ENCODE measurements at places on chromosomes 1 and 21.

DNA sequence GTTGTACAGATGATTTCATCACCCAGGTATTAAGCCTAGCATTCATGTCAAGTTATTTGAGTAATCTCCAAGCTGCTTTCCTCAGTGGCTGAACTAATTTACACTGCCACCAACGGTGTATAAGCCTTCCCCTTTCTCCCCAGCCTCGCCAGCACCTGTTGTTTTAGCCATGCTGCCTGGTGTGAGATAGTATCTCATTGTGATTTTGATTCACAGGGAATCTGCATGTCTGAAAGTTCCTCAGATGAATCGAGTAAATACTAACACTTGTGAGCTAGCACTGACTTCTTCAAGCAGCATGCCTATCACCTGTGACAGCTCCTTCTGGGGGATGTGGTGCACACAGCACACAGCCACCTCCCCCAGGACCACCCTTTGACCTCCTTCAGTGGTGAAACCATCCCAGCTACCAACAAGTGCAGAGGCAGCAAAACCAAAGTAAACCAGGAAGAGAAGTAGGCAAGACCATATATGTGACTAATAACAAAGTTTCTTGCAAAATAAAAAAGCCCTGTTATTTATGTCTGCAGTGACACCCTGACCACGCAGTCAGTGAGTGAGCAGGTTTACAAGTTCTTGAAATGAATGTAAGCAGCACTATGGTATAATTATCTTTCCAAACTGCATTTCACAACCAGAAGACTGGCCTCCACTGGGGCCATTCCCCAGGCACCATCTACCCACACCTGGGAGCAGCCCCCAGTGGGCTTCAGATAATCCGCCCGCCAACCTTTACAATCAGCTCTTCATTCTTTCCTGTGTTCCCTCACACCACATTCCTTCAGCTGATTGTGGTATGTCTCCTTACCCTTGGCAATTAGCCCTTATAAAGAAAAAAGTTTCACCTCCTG, 173.8 kb downstream of the ETS2 start:
- no peak for DNase-seq

GRCh38 chr1:52567943-52568342, 15.1 kb upstream of the TUT4 start:
- no peak for DNase-seq

DNA sequence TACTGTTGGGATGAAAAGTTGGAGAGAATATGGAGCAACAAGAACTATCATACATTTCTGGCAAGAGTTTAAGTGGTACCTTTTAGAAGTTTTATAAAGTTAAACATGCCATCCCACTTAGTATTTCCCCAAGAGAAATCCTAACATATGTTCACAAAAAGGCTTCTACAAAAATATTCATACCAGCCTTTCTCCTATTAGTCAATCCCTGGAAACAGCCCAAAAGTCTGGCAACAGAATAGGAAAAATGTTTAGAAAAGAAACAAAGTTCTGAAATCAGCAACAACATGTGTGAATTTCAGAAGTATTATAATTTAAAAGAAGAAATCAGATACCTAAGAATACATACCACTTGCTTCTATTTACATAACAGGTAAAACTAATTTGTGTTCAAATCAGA, 271.0 kb downstream of the DSCAM start:
- no peak for DNase-seq

- DNase-seq, result no peak
These were observed 82.7 kb upstream of the ESRRG start for GRCh38 chr1:216805953-216806352.

DNA sequence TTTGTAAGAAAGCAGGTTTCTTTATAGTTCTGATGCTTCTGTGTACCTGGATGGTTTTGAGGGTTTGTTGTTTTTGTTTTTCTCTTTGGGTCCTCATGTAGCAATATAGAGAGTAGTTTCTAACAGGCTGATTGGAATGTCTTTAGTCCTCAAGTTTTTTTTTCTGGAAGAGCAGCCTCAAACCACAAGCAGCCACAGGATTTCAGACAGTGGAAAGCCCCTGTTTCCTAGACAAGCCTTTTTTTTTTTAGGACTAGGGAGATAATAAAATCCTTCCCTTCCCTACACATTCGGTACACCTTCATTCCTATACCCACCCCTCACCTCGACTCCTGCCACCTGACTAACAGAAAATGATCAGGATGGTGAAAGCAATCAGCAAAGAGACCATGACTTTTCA, 47.6 kb downstream of the ACP6 start:
- DNase-seq, result no peak

DNA sequence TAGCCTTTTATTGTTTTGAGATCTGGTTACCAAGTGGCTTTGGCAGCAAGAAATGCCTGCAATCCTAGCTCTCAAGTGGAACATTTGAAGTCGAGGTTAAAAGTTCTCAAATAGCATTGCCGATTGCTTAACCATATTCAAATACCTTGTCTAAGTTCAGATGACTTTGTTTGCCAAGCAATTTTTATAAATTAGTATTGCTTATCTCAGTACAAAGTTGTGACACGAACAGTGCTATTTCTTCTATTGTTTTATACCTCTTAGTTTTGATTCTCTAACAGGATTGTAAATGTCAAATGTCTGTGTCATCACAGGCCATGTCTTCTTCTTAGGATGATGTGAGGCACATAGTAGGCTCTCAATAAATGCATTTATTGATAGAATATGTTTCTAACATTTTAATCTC, 633.3 kb downstream of the PTPRC start:
- no peak for DNase-seq

GRCh38 chr1:183635099-183635605, 431 bp downstream of the ARPC5 start:
- DNase-seq, result peak; percentile 63

GRCh38 chr1:26470878-26471497, 1.3 kb upstream of the HMGN2 start:
- DNase-seq, result no peak

DNA sequence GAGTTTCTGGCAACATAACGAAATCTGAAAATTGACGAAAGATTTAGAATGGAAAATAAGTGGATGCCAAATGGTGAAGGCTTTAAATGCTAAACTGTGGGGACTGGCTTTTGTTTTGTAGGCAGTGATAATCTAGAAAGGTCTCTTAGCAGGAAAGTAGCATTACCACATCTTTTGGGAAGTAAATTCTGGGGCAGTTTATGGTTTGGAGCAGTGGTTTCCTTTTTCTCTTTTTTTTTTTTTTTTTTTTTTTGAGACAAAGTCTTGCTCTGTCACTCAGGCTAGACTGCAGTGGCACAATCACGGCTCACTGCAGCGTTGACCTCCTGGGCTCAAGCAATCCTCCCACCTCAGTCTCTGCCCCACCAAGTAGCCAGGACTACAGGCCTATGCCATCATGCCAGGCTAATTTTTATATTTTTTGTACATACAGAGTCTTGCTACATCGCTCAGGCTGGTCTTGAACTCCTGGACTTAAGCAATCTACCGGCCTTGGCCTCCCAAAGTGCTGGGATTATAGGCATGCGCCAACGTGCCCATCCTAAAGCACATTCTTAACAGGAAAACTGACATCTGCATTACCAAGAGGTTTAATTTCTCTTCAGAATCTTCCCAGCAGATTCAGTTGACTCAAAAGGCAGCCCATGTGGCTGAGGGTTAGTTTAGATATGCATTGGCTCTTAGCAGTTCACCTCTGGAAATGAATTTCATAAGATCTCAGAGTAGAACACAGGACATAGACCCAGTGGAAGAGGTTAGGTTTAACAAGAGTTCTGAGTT, 32.9 kb downstream of the C21orf91 start:
- no peak for DNase-seq
